ENCODE measurements at places on chromosomes 12 and 14. TPM values are rescaled to one million over a fixed set of nuclear protein-coding genes. Genes with fewer than 3 reads are reported as not detected.

RAPGEF3 gene
- 52.3 TPM for total RNA-seq

POU6F1 gene
- total RNA-seq: 16.5 TPM

REM2 gene
- 3.9 TPM for total RNA-seq

RNF212B gene
- not detected for total RNA-seq

CDKL1 gene
- total RNA-seq: 30.7 TPM

EIF2S3B gene
- total RNA-seq: 1.2 TPM

CPNE6 gene
- not detected for total RNA-seq

TSPAN8 gene
- total RNA-seq: 2.9 TPM

MANSC4 gene
- not detected for total RNA-seq

CEP170B gene
- total RNA-seq: 17.9 TPM

TAS2R14 gene
- total RNA-seq: 5.2 TPM

TPPP2 gene
- not detected for total RNA-seq

PLXNC1 gene
- total RNA-seq: 14.2 TPM

NRDE2 gene
- 7.9 TPM for total RNA-seq

PDE3A gene
- 9.6 TPM for total RNA-seq

SETD1B gene
- 10.6 TPM for total RNA-seq

TSPAN19 gene
- total RNA-seq: not detected

Data from vagina (tissue), 2 donors.